ENCODE measurements at places on chromosomes 7 and 10. TPM values are rescaled to one million over a fixed set of nuclear protein-coding genes. Genes with fewer than 3 reads are reported as not detected.

DNA sequence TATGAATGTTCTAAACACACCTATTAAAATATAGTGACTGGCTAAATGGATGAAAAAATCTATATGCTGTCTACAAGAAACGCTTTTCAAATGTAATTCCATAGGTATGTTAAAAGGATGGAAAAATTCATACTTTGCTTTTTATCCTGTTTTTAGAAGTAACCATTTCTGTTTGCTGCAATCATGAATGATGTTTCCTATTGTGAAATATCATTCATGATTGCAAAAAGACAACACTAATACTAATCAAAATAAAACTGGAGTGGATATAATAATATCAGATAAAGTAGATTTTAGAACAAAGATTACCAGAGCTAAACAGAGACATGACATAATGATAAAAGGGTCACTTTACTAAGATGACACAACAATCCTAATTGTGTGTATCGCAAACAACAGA, 138.2 kb downstream of the FANK1 start:
- H3K36me3 ChIP-seq: no peaks in the 10 kb centered on the region
- no peak for DNase-seq
- no peaks in the 10 kb centered on the region for H3K27me3 ChIP-seq
- no peak overlapping the region for H3K27ac ChIP-seq

DNA sequence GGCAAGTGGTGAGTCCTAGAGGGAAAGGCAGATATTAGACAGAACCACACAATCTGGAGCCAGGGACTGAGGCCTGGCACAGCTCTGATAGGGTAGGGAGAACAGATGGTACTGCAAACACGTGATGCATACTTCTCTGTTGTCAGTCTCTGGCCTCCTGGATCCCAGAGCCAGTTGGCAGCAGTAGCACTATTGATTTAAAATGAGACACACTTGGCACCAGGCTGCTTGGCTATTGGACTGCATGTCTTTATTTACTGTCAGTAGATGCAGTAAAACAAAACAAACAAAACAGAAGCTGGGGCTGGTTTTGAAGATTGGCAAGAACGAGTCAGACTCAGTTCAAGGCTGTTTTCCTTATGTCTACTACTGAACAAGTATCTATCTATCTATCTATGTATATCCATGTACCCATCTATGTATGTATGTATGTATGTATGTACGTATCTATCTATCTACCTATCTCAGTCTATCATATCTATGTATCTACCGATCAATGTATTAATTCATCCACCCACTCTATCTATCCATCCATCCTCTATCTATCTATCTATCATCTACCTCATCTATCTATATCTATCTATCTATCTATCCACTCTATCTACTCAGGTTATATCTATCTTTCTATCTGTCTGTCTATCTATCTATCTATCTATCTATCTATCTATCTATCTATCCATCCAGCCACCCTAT, 23.4 kb upstream of the MGAM2 start:
- no peak overlapping the region for H3K27ac ChIP-seq
- H3K27me3 ChIP-seq: no peaks in the 10 kb centered on the region
- H3K4me1 ChIP-seq: no peaks in the 10 kb centered on the region
- DNase-seq: peak; percentile 45

Gene C10orf62
- 0.32 TPM for total RNA-seq

DNA sequence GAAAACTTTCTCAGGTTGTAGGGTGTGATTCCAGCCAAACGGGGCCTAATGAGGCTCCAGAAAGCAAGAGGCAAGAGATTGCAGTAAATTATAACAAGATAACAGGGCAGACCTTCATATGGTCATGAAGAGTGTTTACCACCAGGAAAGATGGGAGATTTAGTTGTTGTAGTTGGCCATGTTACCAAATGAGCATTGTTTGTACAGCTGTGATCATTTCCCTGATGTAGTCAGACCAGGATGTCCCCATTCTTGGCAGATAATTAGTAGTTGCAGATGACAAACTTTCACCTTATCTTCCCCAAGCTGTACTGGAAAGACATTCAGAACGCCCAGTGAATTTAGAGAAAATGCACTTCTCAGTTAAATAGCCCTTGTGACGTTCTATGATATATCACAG, 630.8 kb downstream of the ANKRD7 start:
- DNase-seq: no peak
- no peaks in the 10 kb centered on the region for H3K4me1 ChIP-seq
- no peaks in the 10 kb centered on the region for H3K36me3 ChIP-seq
- no peaks in the 10 kb centered on the region for H3K27me3 ChIP-seq
- H3K27ac ChIP-seq: no peak overlapping the region
- H3K4me3 ChIP-seq: no peak overlapping the region

DNA sequence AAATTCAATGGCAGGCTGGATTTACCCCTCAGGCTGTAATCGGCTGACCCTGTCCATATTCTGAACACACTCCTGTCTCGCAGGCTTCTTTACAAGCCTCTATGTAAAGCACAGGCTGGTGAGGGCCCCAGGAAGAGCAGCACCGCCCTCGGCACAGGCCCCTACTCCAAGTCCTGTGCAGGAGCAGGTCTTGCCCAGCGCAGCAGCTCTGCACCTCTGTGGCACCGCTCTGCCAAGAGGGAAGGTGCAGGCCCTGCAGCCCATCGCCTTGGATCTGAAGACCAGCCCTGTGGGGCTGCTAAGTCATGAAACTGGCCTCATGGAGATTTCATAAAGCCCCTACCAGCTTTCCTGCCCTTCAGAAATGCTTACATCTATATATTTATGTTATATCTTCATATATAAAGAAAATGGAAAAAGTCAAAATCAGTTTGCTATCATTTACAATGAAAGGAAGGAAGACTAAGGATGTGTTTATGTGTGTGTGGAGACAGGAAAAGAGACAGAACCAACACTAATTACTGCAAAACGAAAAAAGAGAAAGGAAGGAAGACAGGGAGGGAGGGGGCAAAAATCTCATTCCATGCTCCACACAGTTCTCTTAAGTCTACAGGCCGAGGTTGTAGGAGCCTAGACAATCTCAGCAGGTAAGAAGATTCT, 9.6 kb downstream of the TMEM176B start:
- H3K4me3 ChIP-seq: no peak overlapping the region
- no peaks in the 10 kb centered on the region for H3K4me1 ChIP-seq
- H3K36me3 ChIP-seq: no peaks in the 10 kb centered on the region

- H3K4me3 ChIP-seq: peak within 1 kb of the TSS; percentile 53
- peak within 1 kb of the TSS; percentile 83 for H3K27ac ChIP-seq
- peaks cover 6% of the 10 kb centered on the region for H3K4me1 ChIP-seq
- H3K27me3 ChIP-seq: peaks cover 3% of the 10 kb centered on the region
- peak; percentile 82 for DNase-seq
Observed at GRCh38 chr10:71212318-71213126, at the start of gene UNC5B. Gene UNC5B, plus strand, starts transcription at chr10:71212570. Its CDS starts 416 bp downstream, at chr10:71212986.

- H3K36me3 ChIP-seq: no peaks in the 10 kb centered on the region
- no peak overlapping the region for H3K4me3 ChIP-seq
- H3K4me1 ChIP-seq: no peaks in the 10 kb centered on the region
- DNase-seq: no peak
- peaks cover 9% of the 10 kb centered on the region for H3K27me3 ChIP-seq
- no peak overlapping the region for H3K27ac ChIP-seq
Observed at GRCh38 chr10:98096731-98097130, 37.7 kb upstream of the R3HCC1L start.

Gene CLDN4
- total RNA-seq: 143 TPM

Gene TLX1
- total RNA-seq: not detected

DNA sequence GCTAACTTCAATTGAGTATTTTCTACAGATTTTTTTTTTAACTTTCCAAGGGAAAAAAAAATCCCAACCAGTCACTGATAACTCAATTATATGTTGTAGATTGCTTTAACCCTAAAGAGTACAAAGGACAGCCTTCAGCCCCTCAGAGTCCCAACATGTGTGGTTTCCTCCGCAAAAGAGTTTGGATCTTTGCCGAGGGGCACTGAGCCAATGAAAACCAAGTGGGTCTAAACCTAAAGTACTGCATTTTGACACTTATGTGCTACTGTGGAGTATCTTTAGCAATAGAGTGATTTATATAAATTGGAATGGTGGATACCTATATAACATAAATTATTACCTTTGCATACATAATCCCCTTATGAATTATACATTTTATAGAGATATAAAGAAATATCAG, 91.5 kb downstream of the SEMA3D start:
- DNase-seq: no peak
- no peaks in the 10 kb centered on the region for H3K4me1 ChIP-seq
- H3K4me3 ChIP-seq: no peak overlapping the region
- H3K27me3 ChIP-seq: no peaks in the 10 kb centered on the region
- no peak overlapping the region for H3K27ac ChIP-seq
- H3K36me3 ChIP-seq: no peaks in the 10 kb centered on the region

DNA sequence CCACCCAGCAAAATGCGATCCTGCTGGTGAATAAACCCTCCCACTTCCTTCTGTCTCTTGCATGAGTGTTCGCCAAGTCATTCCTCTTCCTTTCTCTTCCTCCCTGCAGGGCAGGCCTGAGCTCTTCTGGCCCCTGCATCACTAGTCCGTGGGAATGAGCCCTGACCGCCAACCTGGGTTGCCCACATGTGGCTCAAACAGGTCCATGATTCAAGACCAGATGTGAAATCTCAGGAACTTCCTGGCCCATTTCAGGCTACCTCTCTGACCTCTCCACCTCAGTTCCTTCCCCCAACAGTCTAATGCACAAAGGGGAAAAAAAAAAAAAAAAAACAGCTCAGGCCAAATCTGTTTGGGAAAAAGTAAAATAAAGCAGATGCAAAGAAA, 5.4 kb upstream of the YWHAG start:
- no peaks in the 10 kb centered on the region for H3K4me1 ChIP-seq
- H3K27me3 ChIP-seq: no peaks in the 10 kb centered on the region

GRCh38 chr7:85033263-85033662, 153.6 kb downstream of the SEMA3D start:
- no peak overlapping the region for H3K27ac ChIP-seq
- DNase-seq: no peak
- no peaks in the 10 kb centered on the region for H3K4me1 ChIP-seq
- H3K4me3 ChIP-seq: no peak overlapping the region
- H3K36me3 ChIP-seq: no peaks in the 10 kb centered on the region

Gene ATRNL1
- 0.16 TPM for total RNA-seq

Gene NUP42
- 34.1 TPM for total RNA-seq

- no peaks in the 10 kb centered on the region for H3K4me1 ChIP-seq
- H3K27ac ChIP-seq: no peak overlapping the region
- H3K36me3 ChIP-seq: no peaks in the 10 kb centered on the region
- no peak for DNase-seq
Observed at GRCh38 chr10:35320341-35320740, 16.0 kb upstream of the CCNY start.

DNA sequence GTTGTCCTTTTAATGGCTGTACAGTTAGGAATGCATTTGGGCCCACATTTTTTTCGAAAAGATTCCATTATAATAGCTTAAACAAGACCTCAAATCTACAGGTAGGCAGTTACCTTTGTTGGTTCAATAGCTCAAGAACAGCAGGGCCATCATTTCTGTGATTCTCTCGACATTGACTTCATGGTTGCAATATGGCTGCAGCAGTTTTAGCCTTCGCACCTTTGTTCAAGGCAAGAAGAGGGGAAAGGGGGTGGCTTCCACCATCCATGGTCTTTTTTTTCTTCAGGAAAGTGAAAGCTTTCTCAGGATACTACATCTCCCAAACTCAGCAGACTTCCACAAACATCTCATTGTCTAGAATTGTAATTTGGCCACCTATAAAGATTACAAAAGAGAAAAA, 2.2 kb upstream of the KBTBD2 start:
- no peak overlapping the region for H3K4me3 ChIP-seq
- no peak for DNase-seq
- H3K27ac ChIP-seq: peak overlapping the region; percentile 100
- no peaks in the 10 kb centered on the region for H3K4me1 ChIP-seq
- H3K27me3 ChIP-seq: no peaks in the 10 kb centered on the region

Gene KCND2
- 1.9 TPM for total RNA-seq

DNA sequence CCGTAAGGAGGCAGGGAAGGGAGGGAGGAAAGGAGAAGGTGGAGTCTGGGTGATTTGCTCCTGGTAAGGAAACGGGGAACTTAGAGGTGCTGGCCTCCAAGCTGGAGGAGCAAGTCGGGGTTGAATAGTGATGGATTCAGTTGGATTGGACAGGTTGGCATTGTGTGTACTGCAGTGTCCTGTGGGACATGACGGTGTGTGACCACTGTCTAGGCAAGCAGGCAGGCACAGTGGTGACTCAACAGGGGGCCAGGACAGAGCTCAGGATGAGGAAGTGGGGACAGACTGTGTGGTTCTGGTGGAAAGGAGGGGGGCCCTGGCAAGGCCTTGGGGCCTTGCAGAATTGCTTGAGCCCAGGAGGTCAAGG, 48.8 kb downstream of the COL26A1 start:
- H3K4me1 ChIP-seq: no peaks in the 10 kb centered on the region
- no peaks in the 10 kb centered on the region for H3K27me3 ChIP-seq
- H3K27ac ChIP-seq: no peak overlapping the region

DNA sequence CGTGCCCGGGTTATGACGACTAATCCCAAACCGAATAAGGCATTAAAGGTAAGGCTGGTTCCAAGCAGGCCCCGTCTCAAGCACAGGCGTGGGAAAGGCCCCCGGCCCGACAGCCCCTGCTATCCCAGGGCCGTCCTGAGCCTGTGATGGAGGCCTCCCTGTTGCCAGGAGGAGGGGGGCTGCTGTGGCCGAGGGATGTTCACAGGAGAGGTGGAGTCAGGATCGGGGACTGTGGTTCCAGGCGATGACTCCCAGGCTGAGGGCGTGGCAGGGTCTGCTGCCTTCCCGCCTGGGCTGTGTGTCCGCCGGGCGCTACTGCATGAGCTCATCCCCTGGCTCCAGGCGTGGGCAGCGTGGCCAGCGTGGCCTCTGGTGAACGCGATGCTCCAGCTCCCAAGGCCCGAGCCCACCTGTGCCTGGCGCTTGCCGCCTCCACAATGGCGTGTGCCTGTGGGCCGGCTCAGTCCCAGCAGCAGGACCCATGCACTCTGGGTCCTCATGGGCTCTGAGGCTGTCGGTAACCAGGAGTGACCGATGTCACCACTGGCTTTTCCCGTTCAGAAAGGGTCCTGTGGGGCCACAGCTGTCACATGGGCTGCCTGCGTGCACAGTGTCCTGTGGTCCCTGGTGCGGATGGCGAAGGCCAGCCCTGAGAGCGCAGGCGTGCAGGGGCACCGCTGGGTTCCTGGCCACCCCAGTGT, 8.8 kb downstream of the MAFK start:
- no peaks in the 10 kb centered on the region for H3K27me3 ChIP-seq
- no peak overlapping the region for H3K4me3 ChIP-seq
- peaks cover 7% of the 10 kb centered on the region for H3K36me3 ChIP-seq
- H3K27ac ChIP-seq: peak overlapping the region; percentile 100

DNA sequence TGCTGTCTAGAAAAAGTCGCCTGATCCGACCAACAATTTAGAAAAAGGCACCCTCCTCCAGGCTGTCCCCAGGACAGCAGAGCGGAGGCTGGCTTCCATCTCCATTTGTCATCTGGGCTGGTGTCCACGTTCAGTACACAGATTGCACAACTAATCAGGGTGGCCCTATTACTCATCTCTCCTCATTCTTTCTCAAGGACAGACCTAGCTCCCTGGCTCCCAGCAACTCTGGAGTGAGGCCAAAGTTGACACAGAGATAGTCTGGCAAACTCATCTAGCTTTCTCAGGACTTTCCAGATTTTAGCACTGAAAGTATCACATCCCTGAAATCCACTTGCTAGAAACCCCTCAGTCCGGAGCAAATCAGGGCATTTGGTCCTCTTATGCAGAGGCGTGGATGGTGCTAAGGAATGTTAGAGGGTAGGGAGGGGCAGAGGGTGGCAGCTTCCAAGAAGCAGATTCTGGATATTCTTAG, 75.1 kb downstream of the DNAH11 start:
- no peak overlapping the region for H3K4me3 ChIP-seq
- H3K27ac ChIP-seq: no peak overlapping the region
- H3K27me3 ChIP-seq: no peaks in the 10 kb centered on the region
- H3K36me3 ChIP-seq: no peaks in the 10 kb centered on the region
- DNase-seq: no peak

GRCh38 chr10:31602541-31603234, 283.7 kb downstream of the ZEB1 start:
- H3K36me3 ChIP-seq: no peaks in the 10 kb centered on the region
- no peaks in the 10 kb centered on the region for H3K4me1 ChIP-seq
- peak overlapping the region; percentile 92 for H3K27ac ChIP-seq
- H3K27me3 ChIP-seq: no peaks in the 10 kb centered on the region

Gene GAD2
- total RNA-seq: not detected

Data from breast epithelium (tissue), 4 donors.